ENCODE measurements at places on chromosomes 2 and 18.

GRCh38 chr2:72153026-72153791 lies 5.5 kb upstream of the CYP26B1 start:
- no peak for DNase-seq

GRCh38 chr2:45780541-45781463 lies 129.3 kb downstream of the PRKCE start:
- no peak for DNase-seq

DNA sequence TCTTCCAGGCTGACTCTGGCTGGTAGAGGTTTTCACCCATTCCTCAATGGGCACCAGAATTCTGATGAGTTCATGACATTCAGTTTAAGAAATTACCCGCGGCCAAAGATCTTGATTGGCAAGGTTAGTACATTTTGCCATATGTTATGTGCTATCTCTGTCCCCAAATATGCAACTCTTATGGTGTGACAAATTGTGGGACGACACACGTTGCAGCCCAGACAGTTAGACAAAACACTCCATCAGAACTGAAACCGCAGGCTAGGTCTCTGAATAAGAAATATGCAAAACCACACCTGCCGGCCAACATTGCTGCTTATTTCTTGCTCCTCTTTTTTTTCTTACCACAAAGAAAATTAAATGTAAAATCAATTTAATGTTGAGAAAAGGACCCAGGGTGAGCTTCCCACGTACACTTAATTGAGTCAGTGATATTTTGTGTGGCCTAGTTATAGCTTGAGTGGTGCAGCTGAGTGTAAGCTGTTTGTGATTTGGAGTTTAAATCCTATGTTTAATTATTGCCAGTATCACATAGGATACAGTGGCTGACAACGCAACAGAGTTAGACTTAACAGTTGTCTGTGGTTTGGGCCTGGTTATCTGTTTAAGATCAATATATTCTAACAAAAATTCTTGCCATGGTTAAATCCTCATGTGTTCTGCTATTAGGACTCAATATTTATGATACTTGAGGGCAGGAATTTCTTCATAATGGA lies 35.7 kb upstream of the LTBP1 start:
- no peak for DNase-seq

- DNase-seq, result no peak
Measured at GRCh38 chr2:183348492-183348891, 224.2 kb downstream of the NUP35 start.

DNA sequence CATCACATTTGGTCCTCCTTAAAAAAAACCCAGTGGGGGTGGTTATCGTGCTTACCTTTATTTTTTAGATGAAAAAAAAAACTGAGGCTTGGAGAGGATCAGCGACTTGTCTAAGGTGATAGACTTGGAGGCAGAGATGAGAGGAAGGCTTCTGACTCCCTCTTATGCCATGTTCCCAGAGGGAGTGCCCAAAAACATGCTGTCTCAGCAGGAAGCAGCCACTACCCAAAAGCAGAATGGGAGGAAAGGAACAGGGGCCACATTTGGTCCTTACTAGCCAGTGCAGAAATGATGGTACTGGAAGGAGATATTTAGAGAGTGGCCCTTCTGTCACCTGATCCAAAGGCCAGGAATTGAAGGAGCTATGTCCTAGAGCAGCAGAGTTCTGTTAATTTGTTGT lies 118.4 kb downstream of the B3GNT2 start:
- DNase-seq, result no peak

- no peak for DNase-seq
Measured at GRCh38 chr2:101432411-101433181, 42.3 kb downstream of the RFX8 start.

DNA sequence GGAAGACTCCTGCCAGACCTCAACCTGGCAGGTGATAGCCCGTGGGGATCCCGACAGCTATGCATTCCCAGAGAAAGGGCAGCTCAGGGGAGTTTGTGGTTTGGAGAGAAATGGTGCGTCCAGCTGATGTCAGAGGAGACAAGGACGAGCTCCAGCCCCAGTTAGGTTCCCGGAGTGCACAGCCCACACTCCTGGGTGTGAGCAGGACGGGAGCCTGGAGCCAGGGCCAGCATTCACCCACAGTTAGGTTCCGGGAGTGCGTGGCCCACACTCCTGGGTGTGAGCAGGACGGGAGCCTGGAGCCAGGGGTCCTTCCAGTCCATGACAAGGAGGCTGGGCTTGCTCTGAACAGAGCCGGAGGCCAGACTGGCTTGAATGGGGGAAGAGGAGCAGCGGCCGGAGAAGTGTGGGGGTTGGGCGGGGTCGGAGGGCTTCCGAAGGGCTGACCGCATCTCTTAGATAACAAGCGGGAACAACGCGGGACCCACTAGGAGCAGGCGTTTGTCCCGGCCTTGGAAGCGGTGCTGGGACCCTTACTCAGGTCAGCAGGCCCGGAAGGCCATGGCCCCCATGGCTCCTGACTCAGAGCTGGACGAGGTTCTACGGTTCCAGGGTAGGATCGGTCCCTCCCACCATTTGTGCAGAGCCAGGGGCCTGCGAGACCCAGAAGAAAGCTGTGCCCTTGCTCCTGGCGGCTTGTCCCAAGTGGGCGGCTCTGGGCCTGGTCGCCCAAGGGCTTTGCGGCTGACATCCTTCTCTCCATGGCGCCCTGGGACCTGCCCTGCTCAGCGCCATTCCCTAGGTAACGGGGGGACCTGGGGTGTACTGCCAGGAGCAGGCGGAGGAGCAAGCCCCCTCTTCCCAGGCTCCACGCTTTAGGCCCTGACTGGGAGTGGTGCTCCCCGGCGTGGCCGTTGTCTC lies 185.6 kb downstream of the RTP5 start:
- DNase-seq, result no peak

GRCh38 chr2:109085912-109086742 lies 42.9 kb upstream of the SH3RF3 start:
- DNase-seq, result no peak

DNA sequence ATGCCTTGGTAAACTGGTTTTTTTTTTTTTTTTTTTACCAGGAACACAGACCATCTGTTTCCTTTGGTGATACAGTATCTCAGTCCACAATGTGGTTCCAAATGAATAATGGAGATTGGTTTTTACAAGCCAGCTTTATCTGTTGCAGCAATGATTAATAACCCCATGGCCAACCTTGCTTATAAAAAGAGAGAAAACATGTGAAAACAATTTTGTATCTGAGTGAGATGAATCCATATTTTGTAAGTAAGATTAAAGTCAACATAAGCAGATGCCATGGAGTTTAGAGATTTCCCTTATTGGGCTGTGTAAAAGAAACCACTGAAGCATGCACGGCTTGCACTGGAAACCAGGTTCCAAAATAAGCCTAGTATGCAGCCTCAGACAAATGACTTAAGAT lies 108.6 kb upstream of the CNTNAP5 start:
- no peak for DNase-seq

DNA sequence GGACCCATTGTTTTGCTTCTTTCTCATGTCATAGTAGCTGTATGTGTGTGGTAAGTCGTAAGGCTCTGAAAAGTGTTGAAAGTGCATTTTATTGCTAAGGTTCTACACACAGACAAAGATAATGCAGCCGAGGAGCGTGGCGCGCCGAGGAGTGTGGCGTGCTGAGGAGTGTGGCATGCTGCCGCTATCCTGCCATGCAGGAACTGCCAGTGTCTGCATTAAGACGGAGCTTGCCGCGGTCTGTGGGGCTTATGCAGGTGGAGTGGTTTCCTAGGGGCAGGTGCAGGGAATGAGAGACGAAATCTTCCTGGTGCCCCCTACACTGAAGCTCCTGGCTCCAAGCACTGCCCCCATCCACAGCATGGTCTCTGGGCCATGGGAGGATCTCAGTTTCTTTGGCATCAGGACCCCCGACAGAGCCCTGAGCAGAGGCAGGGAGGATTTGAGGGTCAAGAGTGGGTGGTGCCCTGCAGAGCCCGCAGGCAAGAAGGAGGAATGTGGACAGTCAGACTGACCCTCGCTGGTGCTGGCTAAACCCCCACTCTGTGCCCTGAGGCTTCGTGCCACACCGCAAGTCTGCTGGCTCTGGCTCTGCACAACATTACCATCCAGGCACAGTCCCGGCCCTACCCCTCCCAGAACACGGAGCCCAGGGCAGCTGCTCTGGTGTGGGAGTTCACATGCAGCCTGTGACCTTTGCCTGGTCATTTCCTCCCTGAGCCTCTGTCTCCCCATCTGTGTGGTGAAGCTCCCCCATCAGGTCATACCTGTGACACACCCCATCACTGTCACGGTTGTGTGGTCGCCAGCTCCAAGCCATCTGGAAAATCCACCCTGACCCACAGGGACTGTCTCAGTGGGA lies 3.2 kb downstream of the SNED1 start:
- DNase-seq, result no peak

DNA sequence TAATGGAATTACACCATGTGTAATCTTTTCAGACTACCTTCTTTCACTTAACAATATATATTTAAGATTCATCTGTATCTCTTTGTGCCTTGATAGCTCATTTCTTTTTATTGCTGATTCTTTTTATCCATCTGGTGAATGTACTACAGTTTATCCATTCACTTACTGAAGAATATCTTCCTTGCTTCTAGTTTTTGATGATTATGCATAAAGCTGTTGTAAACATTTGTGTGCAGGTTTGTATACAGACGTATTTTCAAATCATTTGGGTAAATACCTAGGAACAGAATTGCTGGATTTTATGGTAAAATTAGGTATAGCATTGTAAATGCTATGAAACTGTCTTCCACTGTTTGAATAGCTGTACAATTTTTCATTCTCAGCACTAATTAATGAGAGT lies 592.6 kb upstream of the HS6ST1 start:
- DNase-seq, result no peak

GRCh38 chr18:3451989-3452749 lies 2.2 kb downstream of the TGIF1 start:
- DNase-seq, result peak; percentile 42

DNA sequence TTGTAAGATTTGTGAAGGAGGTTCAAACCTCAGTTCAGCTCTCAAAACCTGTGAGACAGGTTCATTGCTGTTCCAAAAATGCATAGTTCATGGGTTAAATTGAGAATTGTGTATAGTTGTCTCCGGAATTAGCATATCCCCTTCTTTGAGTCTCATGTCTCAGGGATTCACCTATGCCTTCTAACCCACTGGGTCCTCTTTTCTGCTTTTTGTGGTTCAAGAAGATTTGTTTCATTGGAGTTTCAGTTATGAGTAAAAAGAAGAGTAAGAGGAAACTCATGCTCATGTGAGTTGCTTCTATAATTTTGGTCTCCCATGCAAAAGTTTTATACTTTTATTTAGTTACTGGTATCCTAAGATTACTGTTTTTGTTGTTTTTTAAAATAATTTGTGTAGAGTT lies 1219.8 kb upstream of the ZEB2 start:
- no peak for DNase-seq

GRCh38 chr2:69634196-69634821 lies 9.2 kb downstream of the AAK1 start:
- DNase-seq, result no peak

- DNase-seq, result no peak
Measured at GRCh38 chr2:5696404-5696944, 4.3 kb downstream of the SOX11 start.

DNA sequence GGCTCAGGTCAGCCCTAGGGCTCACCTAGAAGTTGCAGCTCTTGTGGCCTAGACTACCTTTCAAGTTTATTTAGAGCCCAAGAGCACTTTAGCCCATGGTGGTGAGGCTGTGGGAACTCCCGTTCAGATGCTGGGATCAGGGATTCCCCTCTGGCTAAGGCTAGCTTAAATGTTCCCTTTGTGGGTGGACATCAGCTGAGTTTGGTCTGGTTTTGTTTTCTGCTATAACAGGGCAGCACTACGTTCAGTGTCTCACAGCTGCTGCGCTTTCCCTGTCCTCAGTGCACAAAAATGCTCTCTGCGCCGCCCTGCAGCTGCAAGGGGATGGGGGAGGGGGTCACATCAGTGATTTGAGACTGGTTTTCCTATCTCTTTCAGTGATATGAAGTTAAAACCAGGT lies 170.5 kb upstream of the KCNJ3 start:
- DNase-seq, result no peak

DNA sequence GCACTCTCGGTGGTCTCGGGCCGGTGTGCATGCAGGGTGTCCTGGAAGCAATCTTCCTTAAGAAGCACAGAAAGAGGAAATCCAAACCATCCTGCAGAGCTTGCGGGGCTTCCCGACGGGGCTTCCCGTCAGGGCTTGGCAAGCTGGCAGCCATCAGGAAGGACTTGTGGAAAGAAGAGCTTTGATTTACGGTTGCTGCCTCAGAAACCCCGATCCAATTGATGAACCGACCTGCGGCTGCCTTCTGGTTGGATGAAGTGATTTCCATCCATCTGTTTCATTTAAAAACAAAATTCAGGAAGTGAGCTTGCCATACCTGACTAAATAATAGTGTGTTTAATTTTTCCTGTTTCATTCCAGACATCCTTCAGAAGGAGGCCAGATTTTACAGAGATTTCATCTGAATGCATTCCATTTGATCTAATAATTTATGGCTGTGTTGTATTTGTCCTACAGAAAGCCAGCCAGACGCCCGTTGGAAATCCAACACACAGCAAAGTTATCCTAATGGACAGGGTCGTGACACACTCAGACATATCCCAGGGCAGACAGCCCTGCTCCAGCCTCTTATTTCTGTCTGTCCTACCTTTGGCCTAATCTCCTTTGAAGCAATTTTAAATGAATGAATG lies 141.3 kb downstream of the SEPTIN10 start:
- DNase-seq, result no peak

DNA sequence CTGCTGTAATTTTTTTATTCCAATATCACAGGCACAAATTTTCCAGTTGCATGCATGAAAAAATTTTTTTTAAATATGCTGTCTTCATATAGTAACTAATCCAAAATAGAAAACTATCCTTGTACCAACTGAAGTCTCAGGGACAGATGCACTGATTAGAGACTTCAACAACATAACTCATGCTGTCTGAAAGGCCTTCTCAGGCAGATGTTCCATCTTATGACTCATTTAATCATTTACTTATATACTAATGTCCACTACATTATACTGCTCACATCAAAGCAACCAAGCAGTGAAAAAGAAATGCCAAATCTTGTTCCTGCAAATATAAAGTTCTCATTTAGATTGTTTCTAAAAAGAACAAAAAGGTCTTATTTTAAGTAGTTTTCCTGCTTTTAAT lies 53.1 kb downstream of the OLA1 start:
- DNase-seq, result no peak

DNA sequence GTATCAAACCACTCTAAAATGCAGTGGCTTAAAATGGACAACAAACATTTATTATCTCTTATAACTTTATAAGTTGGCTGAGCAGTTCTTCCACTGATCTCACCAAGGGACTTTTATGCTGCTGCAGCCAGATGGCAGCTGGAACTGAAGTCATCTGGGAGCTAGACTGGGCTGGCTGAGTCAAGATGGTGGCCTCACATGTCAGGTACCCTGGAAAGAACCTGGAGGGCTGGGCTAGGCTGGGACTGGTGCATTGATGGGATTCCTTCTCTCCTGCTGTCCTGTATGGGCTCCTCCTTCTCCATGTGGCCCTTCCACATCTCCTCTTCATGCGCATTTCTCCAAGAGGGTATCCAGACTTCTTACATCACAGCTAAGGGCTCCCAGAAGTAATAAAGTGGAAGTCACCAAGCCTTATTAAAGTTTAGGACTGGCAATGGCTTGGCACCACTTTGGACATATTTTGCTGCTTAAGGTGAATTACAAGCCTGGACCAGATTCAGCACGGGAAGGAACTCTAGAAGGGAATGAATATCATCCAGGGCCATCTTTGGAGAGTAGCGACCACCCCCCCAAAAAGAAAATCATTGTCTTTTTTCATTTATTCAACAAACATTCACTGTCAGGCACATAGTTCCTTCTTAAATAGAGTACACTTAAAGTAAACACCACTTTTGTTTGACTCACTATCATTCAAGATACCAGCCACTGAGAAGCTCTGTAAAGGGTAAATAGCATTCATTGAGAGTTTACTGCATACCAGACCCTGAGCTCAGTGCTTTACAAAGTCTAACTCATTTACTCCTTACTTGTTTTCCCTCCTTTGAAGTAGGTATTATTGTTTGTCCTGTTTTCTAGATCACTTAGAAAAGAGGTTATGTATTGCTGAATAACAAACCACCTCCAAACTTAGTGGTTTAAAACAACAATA lies 138.0 kb downstream of the ZFP36L2 start:
- DNase-seq, result peak; percentile 38
